CD14-positive monocyte (primary cell): ENCODE measurements at places on chromosomes 12 and 14.
A peak's percentile ranks its signal among the peaks of the same experiment; 100 is the strongest.

DNA sequence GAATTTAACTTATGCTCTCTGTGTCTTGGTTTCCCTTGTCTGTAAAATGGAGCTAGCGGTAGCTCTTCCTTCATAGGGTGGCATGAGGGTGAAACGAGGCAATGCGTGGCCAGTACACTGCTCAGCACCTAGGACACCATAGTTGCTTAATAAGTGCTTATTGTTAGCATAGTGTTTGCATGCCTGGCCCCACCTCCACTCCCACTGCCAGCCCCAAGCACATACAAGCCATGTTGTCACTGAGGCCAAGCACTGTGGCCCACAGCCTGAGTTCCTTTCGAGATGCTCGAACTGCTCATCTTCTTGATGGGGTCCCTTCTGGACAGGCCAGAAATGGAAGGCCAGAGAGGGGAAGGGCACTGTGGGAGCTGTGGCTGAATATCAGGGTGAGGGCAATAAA is 839 bp downstream of the FICD start:
- DNase-seq = no peak

GRCh38 chr12:129119537-129119936 is 266.3 kb downstream of the GLT1D1 start:
- DNase-seq = no peak

- DNase-seq = no peak
Measured at GRCh38 chr14:36300337-36300736, 20.1 kb downstream of the MBIP start.

DNA sequence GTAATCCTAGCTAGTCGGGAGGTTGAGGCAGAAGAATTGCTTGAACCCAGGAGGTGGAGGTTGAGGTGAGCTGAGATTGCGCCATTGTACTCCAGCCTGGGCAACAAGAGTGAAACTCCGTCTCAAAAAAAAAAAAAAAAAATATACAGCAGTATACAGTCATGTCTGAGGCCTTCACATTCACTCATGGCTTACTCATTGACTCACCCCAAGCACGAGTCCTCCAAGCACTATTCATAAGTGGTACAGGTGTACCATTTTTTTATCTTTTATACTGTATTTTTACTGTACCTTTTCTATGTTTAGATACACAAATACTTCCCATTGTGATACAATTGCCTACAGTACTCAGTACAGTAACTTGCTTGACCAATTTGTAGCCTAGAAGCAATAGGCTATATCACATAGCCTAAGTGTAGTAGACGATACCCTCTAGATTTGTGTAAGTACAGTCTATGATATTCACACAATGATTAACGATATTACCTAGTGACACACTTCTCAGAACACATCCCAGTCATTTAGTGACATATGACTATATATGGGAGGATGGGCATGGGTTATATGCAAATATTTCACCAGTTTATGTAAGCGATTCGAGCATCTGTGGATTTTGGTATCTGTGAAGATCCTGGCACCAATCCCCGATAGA is 12.2 kb downstream of the LLPH start:
- DNase-seq = no peak

DNA sequence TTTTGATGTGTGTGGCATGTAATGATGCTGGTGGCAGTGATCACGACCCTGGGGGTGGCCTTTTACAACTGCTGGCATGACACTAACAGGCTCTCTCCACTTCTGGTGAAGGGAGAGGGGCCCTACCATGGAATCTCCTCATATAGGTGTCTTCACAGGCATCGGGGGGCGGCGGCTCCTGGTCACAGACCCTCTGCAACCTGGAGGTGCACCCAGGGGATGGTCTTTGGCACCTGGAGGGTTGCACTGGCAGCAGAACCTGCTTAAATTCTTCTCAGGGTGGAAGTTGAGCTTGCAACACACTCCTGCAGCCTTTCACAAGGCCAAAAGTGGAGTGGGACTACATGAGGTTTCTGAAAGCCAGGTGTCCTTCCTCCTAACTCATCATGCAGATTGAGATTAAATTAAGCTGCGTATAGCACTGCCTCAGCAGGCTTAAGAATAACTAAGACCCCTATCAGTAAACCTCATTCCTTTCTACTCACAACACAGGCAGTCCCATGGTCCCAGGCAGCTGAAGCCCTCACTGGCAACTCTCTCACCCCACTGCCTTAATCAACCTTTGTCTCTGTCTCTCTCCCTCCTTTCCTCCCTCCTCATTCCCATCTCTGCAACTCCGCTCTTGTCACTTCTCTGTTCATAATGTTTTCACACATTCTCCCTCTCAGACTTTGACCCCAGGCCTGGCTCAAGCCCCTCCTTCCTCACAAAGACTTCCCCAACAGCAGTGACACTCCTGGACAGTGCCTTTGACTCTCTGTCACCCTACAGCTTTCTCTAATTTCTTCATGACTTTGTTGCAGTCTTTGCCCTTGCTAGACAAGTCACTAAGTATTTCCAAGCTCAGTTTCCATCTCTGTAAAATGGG is 18.9 kb downstream of the NID2 start:
- no peak for DNase-seq

GRCh38 chr12:122991623-122992275 is 11.3 kb downstream of the ARL6IP4 start:
- no peak for DNase-seq

GRCh38 chr12:29301114-29301513 is 79.9 kb downstream of the ERGIC2 start:
- DNase-seq = no peak

DNA sequence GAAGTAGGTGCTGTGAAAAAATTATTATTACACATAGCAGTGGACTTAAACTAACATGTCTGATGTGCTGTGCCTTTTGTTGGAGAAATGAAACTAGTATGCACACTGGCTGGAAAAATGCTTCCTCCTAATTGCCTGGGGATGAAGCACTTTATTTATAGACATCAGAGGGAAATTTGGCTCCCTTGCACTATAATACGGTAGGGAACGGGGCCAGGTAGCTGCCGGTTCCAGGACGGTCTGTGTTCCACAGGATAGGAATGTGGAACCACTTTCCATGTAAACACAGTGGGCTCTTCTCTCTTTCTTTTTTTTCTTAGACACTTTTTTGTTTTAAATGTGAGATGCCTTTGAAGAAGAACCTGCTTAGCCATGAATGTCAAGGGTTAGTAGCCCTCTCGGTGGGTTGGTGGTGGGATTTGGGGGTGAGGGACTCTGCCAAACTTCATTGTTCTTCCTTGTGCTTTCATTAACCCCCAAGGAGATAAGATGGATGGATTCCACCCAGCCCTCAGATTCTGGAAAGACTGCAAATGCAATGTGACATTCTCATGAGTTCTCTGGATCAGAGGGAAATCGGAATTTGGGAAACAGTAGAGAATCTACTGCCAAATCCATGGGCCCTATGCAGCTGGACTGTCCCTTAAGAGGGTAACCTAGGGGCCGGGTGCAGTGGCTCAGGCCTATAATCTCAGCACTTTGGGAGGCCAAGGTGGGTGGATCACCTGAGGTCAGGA is 58.0 kb upstream of the GSC start:
- DNase-seq = no peak

DNA sequence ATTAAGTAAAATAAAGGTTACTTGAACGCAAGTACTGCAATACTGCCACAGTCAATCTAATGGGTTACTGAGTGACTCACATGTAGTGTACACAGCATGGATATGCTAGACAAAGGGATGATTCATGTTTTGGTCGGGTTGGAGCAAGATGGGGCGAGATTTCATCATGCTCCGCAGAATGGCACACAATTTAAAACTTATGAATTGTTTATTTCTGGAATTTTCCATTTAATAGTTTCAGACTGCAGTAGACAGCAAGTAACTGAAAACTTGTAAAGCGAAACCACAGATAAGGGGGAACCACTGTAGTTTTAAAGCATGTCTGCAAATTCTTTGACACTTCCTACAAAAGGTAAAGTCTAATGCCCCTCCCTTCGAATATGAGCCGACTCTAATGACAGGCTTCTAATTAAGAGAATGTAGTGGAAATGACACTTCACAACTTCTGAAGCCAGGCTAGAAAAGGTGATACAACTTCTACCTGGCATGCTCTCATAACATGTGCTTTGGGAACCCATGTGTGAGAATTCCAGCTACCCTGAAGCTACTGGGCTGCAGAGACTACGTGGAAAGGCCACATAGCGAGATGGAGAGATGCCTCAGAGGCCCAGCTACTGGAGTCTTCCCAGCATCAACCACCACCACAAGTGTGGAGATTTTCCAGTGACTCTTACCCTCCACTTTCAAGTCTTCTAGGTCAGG is 13.9 kb upstream of the TCP11L2 start:
- DNase-seq = peak; percentile 91

DNA sequence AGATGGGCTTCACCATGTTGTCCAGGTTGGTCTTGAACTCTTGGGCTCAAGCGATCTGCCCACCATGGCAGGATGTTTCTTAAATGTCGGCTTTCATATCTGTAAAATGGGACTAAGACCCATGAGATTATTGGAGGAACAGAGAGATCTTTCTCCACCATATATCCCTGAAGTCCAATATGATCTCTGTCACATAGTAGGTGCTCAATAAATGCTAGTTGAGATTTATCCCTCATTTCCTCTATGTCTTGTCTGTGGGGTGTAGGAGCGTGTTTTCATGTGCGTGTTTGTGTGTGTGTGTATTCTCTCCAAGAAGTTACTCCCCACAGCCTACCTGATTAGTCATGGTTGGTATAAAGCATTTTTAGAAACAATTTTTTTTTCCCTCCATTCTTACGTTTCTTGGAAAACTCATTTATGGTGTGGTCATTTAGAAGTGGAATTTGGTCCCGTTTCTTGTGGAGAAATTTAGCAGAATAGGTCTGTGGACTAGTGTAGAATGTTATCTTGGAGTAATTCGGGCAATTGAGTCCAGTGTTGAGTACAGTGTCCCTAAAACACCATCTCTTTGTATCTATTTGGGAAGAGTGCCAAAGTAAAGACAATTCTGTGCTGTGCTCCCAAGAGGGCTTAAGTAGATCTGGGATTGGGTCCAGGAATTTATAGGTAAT is 4.3 kb downstream of the STRAP start:
- DNase-seq = no peak

- no peak for DNase-seq
Measured at GRCh38 chr12:5582018-5582417, 150.1 kb downstream of the NTF3 start.

DNA sequence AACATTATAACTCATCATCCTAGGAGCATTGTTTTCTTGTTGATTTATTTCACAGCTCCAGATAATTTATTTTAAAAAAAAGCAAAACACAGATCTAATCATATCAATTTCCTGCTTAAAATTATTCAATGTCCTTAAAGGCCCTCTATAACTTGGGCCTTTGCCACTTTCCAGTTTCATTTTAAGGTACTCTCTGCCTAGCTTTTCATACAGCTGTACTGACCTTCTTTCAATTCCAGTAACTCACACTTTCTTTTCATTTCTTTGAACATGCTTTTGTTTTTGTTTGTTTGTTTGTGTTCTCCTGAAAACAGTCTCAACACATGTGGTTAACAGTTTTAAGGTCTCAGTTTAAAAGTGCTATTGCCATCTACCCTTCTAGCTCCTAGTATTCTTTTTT is 281.9 kb downstream of the ACSS3 start:
- DNase-seq = no peak

DNA sequence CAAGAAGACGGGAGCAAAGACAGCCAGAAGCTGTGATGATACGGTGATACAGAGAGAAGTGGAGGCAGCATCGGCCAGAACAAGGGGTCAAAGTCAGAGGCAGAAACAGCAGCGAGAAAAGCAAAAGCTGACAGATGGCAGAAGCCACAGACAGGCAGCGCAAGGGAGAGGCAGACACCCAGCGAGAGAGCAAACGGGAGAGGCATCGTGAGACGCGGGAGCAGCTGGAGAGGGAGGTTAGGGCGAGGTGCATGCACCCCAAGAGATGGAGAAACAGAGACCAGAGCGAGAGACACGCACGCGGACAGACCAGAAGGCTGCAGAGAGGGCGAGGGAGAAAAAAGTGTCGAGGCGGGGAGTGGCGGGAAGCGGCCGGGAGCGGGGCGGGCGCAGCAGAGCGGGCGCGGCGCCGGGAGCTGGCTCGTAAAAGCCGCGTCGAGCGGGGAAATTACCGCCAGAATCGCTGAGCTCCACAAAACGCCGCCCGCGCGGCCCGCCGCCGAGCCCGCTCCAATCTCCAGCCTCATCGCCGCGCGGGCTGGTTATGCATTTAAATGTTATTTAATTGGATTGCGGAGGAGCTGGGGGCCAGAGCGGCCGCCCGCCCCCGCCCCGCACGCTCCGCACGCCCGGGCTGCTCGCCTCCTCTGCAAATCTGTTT is 15.6 kb downstream of the SMUG1 start:
- no peak for DNase-seq

- peak; percentile 87 for DNase-seq
Measured at GRCh38 chr12:8065991-8066594, at the start of gene C3AR1. C3AR1 (minus strand) TSS chr12:8066359; CDS start chr12:8060185, 6,174 bp downstream.

DNA sequence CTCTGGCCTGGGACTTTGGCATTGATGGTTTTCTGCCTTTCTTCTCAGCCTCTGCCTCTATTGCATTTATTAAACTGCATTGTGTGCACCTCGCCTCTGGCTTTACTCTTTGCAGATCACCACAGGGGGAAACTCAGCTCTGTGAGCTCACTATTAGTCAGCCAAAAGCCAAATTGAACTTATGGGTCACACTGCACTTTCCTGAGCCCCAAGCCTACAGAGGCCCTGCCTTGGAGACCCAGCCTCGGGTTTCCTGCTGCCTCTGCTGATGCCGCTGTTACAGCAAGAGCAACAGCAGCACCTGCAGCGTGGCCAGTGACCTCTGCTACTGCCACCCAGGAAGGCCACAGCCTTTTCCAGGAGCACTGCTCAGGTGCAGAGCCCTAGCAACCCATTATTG is 122.5 kb downstream of the DAD1 start:
- no peak for DNase-seq

GRCh38 chr14:69786603-69787002 is 10.4 kb downstream of the SLC10A1 start:
- DNase-seq = no peak

GRCh38 chr12:56987551-56988053 is 18.7 kb downstream of the ZBTB39 start:
- DNase-seq = peak; percentile 58

GRCh38 chr12:72191761-72192160 is 80.4 kb upstream of the TRHDE start:
- no peak for DNase-seq

DNA sequence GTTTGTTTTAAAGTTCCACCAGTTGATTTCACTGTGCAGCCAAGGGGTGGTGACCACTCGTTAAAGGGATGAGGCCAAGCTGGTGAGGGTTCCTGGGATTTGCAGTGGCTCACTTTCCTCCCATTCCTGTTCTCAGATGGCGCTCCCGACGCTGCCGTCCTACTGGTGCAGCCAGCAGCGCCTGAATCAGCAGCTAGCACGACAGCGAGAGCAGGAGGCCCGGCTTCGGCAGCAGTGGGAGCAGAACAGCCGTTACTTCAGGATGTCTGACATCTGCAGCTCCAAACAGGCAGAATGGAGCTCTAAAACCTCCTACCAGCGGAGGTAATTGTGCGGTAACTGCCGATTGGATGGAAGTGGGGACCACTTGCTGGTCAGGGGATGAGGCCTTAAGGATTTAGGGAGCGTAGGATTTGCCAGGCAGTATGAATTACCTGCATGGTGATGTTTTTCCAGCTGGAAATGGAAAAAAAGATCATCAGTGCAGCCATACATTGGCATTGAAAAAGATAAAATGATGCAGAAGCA is 2.9 kb downstream of the TCHP start:
- no peak for DNase-seq
